Activated naive CD4-positive, alpha-beta T cell treated with anti-CD3 and anti-CD28 coated beads, Interleukin-2, amount 10 ng/mL, durations not matched to agents 5 hours and 36 hours (primary cell): ENCODE measurements at places on chromosomes 11 and 22. TPM values are rescaled to one million over a fixed set of nuclear protein-coding genes. Genes with fewer than 3 reads are reported as not detected.

LRRN4CL gene
- 0.35 TPM for total RNA-seq

PCNX3 gene
- total RNA-seq = 41.9 TPM

NOX4 gene
- total RNA-seq = not detected

OR4D5 gene
- total RNA-seq = not detected

ASRGL1 gene
- total RNA-seq = 8.0 TPM

LYVE1 gene
- total RNA-seq = not detected

MFNG gene
- total RNA-seq = 218 TPM

RFPL3 gene
- total RNA-seq = not detected

DLG2 gene
- total RNA-seq = 1.1 TPM

LRRC10B gene
- total RNA-seq = not detected

NADSYN1 gene
- total RNA-seq = 161 TPM

OSM gene
- 74.5 TPM for total RNA-seq
